Stimulated activated naive CD8-positive, alpha-beta T cell treated with anti-CD3 and anti-CD28 coated beads, Interleukin-15, amount 100 ng/mL, for 72 hours (primary cell): ENCODE measurements at places on chromosomes 3 and 15.

DNA sequence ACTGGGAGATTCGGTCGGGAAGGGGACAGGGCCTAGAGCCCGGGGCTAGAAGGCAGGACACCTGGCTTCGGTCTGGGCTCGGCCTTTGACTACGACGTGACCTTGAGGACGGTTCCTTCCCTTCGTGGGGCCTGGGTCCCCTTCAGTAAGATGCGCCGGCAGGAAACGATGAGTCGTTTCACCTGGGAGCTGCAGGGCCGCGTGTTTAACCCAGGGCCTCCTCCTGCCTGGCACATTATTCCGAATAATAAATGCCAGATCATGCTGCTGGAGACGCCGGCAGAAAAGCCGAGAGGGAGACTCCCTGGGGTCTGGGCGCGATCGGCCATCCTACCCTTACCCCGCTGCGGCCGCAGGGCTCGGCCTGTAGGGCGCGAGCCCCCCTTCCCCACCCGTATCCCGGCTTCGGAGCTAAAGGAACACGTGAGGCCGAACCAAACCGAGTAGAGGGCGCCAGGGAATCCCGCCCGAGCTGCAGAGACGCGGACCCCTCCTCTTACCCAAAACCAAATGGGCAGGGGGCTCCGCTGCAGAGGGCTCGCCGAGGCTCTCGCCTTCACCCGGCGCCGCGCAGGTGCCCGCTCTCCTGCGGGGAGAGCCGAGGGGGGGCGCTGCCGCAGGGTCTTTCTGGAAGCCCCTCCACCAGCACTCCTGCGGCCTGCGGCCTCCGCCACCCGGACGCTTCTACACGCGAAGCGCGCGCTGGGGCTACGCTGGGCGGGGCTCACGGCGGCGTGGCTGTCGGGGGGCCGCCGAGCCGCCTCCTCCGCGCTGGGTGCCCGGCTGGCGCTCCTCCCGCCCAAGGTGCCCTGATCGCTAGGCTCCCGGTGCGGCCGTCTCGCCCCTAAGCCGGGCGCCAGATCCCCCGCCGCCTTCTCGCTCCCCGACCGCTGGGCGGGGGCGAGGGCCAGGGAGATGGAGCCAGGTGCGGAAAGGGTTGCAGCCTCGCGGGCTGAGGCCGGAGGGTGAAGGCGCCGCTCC is at the start of gene BDH1:
BDH1 (minus strand) TSS at position 688 of the 981 bp plus-strand sequence. CDS start 9,525 bp downstream, outside the sequence.
- peak; percentile 80 for DNase-seq

DNA sequence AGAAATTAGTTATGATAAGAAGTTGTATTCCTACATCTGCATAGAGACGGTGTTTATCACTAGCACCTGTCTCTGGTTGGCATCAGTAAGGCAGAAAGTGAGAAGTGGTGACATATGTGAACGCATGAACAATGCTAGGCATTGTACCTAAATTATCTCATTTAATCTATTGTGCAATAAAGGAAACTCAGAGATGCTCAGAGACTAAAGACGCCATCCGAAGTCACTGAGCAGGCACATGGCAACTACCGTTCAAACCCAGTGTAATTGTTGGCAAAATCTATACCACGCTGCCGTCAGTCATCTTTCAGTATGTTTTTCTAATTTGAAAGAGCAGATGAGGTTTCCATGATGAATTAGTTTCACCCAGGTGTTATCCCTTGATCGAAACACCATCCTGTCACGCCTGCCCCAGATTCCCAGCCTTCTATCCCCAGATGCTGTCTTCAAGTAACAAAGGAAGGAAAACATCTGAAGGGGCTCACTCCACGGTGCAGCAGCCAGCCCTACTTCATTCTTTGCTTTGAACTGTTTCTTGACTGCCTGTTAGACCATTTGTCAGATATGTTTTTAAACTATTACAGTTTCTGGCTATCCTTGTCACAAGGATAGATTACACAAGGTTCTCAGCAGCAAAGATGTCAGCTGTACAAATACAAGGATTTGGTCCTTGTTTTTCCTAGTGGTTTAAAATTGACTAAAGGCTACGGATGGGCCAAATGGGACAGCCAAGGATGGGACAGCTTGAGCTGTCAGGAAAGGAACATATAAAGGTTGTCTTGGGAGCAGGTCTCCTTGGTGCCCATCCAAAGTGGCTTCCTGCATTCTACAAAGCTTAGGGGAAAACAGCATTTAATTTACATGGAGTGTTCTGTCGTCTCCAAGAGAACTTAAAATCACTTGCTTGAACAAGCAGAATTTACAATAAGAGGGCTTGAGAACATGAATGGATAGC is 99.1 kb downstream of the TMEM108 start:
- no peak for DNase-seq

DNA sequence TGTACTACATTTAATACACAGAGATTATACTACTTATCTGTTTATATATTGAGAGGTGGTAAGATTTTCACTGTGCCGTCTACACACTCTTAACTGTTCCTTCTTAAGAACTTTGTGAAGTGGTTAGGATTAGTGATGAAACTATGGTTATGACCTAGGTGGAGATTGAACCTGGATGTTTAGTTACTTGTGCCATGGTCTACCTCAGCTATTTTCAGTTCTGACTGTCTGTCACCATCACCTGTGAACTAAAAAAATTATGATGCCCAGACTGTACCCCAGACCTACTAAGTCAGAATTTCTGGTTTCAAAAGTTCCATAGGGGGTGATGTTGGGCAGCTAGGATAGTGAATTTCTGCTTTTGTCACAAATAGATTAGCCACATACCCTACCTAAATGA is 6.4 kb downstream of the RASA2 start:
- DNase-seq: no peak

DNA sequence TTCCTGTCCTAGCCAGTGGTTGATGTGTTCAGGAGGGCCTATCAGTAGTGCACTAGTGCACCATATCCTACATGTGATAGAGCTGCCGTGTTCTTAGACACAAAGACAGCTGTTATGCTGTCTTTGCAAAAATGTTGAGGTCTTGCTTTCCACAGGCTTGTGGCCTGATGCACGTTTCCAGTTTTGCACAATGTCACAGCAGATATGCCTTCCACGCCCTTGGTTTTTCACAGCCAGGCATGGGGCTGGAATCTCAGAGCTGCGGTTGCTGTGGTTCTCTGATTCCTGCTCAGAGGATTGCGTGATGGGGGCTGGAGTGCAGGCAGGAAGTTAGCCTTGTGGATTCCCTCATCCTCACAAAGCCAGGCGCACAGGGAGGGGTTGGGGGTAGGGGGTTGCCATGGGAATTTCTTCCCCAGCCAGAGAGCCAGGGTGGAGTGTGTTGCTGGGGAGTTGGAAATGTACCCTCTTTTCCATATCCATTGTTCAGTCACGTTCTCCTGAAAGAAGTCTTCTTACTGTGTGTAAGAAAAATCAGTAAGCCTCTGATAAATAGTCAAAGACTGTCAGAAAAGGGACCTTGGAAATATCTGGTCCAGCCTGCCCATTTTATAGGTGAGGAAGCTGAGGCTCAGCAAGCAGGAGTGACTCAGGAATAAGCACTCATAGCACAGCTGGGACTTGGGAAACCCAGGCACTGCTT is 79.4 kb downstream of the SMAD3 start:
- no peak for DNase-seq
